ENCODE measurements at places on chromosomes 11 and 22.

DNA sequence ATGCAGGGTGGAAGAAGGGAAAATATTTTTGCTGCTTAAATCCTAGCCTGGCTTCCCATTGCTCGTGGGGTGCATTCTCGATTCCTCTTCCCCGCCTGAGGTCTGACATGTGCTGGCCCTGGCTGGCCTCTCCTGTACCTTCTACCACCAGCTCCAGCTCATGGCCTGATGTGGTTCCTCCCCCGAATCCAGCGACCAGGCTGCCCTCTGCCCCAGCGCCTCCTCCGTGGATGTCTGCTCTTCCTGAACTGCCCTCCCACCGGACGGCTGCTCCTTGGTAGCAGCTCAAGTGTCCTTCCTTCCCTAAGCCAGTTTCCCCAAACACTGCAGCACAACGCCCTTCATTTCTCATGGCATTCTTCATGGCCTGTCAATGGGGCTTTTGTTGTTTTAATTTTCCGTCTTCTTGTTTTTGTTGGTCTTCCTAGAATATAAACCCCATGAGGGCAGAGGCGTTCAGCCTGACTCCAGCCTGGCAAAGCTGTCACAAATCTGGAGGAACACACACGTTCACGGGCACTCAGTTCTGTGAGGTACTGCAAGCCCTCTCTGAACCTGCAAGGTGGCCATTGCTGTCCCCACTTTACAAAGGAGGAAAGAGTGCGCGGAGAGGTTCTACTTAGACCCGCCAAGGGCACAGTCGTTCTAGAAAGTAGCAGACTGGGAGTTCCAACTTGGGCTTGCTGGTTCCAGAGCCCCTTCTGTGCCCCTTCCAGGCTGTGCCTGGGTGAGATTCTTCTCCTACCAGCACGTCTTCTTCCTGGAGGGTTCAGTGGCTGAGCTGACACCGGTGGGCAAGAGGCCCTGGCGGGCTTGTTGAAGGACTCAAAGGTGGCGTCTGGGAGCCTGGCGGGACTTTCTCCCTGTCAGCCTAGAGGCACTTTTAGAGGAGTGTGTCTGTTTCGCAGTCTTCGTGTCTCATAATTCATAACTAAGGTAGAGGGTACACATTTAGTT lies 953 bp upstream of the LRP5 start:
- no peak for DNase-seq

- no peak for DNase-seq
These were observed 1.2 kb upstream of the B3GAT1 start for GRCh38 chr11:134413043-134413825.

GRCh38 chr11:69380451-69380901 lies 86.5 kb downstream of the MYEOV start:
- DNase-seq, result no peak

- no peak for DNase-seq
These were observed 553.6 kb downstream of the BUD13 start for GRCh38 chr11:116219171-116219635.

DNA sequence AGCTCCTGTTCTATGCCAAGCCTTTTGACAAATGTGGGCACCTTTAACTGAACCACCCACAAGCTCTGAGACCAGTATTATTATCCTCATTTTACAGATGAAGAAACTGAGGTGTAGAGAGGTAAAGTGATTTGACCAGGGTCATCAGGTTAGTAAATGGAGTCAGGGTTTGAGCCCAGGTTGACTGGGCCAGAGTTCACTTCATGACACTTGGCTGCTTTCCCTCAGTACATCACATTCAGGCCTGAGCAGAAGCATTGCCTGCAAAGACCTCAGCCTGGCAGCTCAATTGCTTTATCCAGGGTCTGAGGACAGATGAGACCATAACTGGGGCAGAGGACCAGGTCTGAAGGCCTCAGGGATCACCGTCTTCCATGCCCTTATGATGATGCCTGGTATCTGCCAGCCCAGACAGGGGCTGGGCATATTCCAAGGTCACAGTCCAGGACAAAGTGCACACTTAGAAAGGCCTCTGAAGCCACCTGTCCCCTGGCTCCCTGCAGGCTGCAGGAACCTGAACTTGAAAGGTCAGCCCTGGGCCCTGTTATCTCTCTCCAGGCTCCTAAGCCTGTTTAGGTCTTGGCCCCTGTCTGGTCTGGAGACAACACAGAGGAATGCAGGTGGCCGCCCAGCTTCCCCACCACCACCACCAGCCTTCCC lies 32.0 kb downstream of the POU2AF3 start:
- no peak for DNase-seq

DNA sequence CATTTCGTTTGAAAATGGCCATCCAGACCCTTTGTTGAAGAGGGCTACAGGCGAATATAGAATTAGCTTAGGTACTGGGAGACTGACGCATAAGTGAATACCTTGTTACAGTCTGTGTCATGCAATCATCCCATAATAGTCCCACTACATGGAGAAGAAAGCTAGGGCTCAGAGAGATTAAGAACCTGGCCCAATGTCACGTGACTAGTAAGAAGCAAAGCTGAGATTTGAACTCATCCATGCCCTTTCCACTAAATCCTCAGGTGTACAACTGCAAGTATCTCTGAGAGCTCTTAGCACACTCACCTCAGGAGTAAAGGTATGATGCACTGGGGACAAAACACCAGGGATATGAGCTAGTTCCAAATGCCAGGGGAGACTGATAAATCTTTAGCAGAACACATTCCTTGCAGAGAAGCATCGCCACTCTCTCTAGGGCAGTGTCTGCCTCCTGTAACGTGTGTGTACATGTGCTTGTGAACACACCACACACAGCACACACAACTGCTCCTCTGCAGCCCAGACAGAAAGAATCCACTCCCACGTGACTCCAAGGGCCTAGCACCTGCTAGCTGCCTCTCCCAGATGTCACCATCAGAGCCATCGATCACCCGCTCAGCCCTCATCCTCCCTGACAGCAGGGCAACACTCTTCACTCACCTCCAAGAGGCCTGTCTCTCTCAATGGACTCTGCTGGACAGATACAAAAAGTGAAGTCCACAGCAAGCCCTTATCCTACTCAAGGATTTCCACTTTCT lies 402.8 kb downstream of the NXPE2 start:
- DNase-seq, result no peak

DNA sequence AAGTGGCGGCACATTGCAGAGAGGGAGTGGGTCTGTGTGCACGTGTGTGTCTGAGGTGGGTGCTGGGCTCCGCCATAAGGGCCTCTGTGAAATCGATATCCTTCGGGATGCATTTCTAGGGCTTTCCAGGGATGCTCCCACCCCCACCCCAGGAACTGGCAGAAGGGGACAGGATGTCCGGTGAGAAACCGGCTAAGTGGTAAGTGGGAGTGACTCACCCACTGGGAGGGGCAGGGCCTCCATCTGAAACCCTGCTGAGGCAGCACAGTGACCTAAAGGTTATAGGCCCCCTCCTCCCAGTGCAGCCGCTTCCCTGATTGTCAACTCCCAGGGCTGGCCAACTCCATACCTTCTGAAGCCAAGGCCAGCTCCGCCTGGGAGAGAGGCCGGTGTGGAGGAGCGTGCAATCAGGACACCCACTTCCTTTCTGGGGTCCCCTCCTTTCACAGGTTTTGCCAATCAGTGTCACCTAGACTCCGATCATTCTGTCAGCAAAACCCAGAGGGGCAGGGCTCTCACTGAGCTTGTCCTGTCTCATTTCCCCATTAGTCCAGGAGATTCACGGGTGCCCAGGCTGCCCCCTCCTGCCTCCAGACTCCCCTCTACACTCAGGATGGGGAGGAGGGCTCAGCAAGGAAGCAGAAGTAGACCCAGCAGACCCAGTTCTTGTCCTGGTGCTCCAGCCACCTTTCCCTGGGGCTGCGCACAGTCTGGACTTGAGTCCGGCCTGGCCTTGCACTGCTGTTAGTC lies 44.5 kb downstream of the NECTIN1 start:
- no peak for DNase-seq

DNA sequence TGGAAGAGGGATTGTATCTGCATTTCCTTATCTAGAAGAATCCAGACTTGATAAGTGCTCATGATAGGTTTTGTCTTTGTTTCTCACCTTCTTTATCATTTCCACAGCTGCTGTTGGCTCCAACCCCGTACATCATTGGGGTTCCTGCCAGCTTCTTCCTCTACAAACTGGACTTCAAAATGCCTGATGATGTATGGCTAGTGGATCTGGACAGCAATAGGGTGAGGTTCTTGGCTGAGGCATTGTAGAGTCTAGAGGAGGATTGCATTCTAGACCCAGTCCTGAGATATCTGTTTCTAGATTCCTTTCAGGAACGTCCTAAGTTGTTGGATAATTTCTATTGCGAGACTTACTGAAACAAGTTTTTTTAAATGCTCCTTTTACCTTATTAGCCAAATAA lies 8.1 kb downstream of the MADD start:
- DNase-seq, result no peak

- no peak for DNase-seq
These were observed 405.4 kb downstream of the ETS1 start for GRCh38 chr11:128181984-128182383.

Data from mucosa of gallbladder (tissue), 1 donor.